Spleen (tissue), 13 donors: ENCODE measurements at places on chromosomes 12 and 14. TPM values are rescaled to one million over a fixed set of nuclear protein-coding genes. Genes with fewer than 3 reads are reported as not detected.
A peak's percentile ranks its signal among the peaks of the same experiment; 100 is the strongest.

MDP1 gene
- 30.2 TPM for polyA plus RNA-seq

ADAMTS20 gene
- polyA plus RNA-seq = not detected

KLHL33 gene
- polyA plus RNA-seq = 0.32 TPM

PLEKHH1 gene
- 0.56 TPM for polyA plus RNA-seq

ZFYVE26 gene
- 8.0 TPM for polyA plus RNA-seq

LMNTD1 gene
- not detected for polyA plus RNA-seq

PPP4R4 gene
- 0.26 TPM for polyA plus RNA-seq

GALNT8 gene
- polyA plus RNA-seq = 1.1 TPM

PAWR gene
- polyA plus RNA-seq = 20.1 TPM

RAD51AP1 gene
- 4.8 TPM for polyA plus RNA-seq

SPIC gene
- 35.7 TPM for polyA plus RNA-seq

ZNF219 gene
- polyA plus RNA-seq = 5.5 TPM

PIANP gene
- polyA plus RNA-seq = 0.15 TPM

C1S gene
- 128 TPM for polyA plus RNA-seq

POTEG gene
- polyA plus RNA-seq = not detected

POLE2 gene
- 3.0 TPM for polyA plus RNA-seq

DNA sequence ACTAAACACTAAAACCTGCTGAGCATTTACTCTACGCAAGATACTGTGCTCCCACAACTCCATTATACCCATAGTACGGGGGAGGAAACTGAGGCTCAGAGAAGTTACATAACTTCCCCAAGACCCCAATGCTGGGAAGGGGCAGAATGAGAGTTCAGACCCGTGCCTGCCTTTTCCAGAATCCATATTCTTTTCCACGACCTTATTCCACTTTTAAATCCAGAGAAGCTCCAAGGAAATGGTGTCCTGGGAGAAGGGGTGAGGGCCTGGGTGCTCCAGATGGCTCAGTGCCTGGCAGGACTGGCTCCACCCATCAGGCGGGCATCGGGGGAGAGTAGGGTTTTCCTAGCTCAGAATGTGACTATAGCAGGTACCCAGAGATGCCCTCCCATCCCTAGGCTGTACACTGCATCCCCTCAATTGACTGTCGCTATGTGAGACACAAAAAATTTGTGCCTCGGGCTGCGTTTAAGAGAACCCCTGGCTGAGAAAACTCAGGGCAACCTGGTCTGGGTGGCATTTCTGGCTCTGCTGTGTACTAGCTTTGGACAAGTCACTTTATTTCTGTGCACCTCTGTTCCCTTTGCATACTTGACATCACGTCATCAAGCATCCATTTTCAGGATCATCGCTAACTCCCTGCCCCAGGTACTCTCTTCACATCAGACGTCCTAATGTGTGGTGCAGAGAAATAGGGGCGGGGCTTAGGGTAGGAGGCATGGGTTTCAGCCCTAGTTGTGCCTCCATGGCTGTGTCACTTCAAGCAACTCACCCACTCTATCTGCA, 11.6 kb upstream of the IQSEC3 start:
- peak; percentile 72 for DNase-seq

GRCh38 chr12:65565601-65566560, 258.4 kb upstream of the HMGA2 start:
- no peak for DNase-seq

- DNase-seq = no peak
These were observed 54.3 kb upstream of the TMX1 start for GRCh38 chr14:51185754-51186153.

- no peak for DNase-seq
These were observed 10.9 kb downstream of the NAA25 start for GRCh38 chr12:112097641-112098040.

DNA sequence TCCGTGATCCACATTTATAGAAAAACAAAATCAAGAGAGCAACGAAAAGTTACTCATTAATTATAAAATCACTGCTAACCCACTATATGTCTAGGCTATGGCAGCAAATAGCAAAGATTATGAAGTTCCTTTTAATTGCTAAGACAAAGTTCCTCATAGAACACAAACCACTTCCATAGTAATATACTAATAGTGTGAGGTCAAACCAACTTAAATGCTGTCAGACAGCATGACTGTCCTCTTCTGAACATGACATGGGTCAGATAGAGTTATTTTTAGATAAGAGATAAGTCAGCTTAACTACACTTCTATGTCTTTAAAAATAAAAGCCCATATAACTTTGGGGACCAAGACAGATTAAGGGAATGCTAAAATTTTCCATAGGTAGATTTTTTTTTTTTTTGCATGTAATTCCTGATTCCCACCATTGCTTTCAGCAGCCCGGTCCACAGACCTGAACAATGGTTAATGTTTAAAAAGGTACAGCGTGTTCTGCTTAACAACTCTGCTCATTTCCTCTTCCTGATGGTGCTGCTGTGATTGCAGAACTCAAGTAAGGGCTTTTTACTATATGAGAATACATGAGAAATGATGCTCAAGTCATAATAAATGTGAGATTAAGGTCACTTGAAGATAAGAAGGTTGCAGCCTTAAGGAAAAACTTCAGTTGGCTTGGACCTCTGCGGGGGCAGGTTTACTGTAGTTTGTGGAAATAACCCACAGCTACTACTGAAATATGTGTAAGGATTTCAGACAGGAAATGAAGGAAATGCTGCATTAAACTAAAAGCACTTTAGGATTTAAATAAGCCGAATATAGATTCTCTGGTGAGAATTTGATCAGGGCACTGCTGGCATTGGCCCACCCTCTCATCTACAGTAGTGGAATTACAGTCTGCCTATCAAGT, 37.7 kb upstream of the DUSP6 start:
- DNase-seq = no peak

GRCh38 chr12:64273527-64274403, 51.7 kb upstream of the KICS2 start:
- no peak for DNase-seq

GRCh38 chr12:11759899-11760298, 110.4 kb downstream of the ETV6 start:
- no peak for DNase-seq

GRCh38 chr12:69254046-69254445, 14.7 kb downstream of the CPSF6 start:
- no peak for DNase-seq

GRCh38 chr12:20268771-20269170, 99.6 kb upstream of the PDE3A start:
- DNase-seq = no peak

- DNase-seq = no peak
These were observed 875.7 kb upstream of the USP15 start for GRCh38 chr12:61384511-61384910.

DNA sequence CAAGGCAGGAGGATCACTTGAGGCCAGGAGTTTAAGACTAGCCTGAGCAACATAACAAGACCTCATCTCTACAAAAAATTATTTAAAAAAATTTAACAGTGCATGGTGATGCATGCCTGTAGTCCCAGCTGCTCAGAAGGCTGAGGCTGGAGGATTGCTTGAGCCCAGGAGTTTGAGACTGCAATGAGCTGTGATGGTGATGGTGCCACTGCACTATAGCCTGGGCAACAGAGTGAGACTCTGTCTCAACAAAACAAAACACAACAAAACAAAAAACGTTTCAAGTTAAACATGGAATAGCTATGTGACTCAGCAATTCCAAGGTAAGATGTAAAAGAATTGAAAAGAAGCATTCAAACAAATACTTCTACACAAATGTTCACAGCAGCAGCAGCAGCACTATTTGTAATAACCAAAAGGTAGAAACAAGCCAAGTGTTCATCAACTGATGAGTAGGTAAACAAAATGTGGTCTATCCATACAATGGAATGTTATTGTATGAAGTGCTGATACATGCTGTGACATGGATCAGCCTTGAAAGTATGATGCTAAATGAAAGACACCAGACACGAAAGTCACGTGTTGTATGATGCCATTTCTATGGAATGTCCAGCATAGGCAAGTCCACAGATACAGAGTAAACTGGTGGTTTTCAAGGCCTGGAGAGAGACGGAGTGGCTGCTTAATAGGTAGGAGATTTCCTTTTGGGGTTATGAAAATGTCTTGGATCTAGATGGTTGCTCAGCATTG, 31.4 kb downstream of the CFAP251 start:
- DNase-seq = no peak

DNA sequence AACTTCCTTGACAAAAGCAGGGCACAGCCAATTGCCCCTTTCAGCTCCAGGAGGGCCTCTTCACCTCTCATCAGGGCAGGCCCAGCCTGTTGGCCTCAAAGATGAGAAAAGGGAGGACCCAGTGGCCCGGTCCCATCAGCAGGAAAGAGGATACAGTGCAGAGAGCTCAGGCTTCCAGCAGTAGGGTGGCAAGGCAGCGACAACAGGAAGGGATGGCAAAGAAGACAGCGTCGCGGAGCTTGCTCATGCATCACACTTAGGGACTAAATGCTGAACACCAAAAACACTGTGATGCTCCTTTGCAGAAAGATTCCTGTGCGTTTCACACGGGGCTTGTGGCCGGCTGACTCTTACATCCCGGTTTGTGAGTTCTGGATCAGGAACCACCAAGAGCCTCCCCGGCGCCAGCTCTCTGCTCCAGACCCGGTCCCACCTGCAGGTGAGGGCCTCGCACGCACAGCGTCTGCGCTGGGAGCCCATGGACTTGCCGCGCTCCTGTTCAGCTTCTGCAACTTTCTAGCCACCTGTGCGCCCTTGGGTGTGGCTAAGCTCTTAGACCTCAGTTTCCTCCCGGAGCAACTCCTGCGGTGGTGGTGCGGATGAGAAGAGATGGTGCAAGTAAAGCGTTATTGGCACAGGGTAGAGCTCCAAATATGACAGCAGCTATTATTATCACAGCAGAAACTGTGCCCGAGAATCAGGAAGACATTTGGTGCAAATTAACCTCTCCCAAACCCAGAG, 15.3 kb upstream of the BCL7A start:
- no peak for DNase-seq

GRCh38 chr12:538731-539539, 79.2 kb downstream of the B4GALNT3 start:
- DNase-seq = peak; percentile 86

DNA sequence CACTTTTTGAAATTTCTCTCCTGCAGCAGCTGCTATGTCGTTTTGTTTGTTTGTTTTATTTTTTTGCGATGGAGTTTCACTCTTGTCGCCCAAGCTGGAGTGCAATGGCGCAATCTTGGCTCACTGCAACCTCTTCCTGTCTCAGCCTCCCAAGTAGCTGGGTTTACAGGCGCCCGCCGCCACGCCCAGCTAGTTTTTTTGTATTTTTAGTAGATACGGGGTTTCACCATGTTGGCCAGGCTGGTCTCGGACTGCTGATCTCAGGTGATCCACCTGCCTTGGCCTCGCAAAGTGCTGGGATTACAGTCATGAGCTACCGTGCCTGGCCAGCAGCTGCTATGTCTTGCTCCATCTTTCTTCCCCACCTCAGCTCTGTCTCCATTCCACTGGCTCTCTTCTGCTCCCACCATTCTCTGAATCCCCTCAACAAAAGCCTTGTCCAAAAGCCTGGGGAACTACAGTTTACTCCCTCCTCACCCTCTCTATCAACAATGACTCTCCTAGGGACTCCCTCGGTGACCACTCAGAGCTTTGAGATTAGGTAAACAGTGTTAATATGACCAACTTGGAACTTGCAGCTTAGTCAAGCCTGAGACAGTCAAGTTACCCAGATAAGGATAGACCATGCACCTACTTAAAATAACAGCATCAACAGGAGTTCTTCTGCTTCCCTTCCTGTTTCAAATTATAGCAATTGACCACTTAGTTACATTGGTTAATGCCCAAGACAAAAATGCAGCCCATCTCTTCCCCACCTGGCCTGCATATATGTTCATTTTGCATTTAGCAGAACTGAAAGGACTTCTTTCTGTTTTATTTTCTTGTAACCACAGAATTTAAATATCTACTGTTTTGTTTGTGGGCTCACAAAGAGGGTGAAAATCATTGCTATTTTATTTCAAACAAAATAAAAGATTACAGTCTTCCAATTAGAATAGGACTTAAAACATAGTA, 189.0 kb upstream of the AMIGO2 start:
- DNase-seq = no peak

- DNase-seq = peak; percentile 78
These were observed 118.8 kb upstream of the DIO3 start for GRCh38 chr14:101442451-101442850.

DNA sequence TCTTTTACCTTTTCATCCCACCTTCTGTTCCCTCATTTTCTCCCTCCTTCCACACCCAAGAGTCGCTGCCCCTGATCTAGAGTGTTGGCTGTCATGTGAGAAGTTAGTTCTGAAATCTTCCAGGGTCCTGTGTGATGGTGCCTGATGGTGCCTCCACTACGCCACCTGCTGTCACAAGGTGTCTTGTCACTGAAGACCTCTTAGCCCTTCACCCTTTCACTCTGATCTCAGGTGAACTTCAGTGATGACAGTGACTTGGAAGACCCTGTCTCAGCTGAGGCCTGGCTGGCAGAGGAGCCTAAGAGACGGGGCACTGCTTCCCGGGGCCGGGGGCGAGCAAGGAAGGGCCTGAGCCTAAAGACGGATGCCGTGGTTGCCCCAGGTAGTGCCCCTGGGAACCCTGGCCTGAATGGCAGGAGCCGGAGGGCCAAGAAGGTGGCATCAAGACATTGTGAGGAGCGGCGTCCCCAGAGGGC, 7.6 kb upstream of the PFDN5 start:
- DNase-seq = peak; percentile 91

DNA sequence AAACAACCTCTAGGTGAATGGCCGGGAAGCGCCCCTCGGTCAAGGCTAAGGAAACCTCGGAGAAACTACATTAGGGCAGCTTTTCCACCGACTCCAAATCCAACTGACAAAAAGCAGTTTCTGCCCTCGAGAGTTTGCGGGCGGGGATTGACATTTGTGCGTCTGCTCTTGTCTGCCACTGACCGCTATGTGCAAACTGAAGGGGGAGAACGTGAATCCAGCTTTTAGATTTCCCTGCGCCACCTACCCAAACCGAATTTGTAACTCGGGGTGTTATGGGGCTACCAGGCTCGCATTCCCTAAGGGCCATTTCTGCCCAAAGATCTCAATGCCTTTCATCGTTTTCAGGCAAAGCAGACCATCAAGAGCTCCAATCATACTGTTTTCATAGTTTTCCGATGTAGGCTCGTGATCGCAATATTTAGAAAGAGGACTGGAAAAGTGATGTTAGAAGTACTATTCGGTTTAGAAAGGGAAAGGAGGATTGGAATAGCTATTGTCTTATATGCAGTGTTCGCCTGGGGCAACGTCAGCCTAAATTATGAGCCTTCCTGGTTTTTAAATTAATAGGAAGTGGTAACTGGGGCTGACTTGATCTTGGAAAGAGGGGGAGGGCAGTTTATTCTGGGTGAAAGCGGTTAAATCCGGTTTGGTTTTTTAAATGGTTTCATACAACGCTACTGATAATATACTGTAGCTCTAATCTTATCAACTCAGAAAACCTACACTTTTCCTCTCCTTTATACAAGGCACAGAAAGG, 45.4 kb downstream of the BCAT1 start:
- no peak for DNase-seq

GRCh38 chr12:105477873-105478272, 147.4 kb downstream of the C12orf75 start:
- DNase-seq = no peak

GRCh38 chr12:64968989-64969819, 144.8 kb downstream of the TBC1D30 start:
- no peak for DNase-seq

- DNase-seq = no peak
These were observed 87.5 kb downstream of the SETD3 start for GRCh38 chr14:99393059-99393655.
